OCI-M1 (cell line): ENCODE measurements at places on chromosomes 5 and 9.

- DNase-seq = no peak
Measured at GRCh38 chr5:82388181-82388580, 110.0 kb upstream of the RPS23 start.

DNA sequence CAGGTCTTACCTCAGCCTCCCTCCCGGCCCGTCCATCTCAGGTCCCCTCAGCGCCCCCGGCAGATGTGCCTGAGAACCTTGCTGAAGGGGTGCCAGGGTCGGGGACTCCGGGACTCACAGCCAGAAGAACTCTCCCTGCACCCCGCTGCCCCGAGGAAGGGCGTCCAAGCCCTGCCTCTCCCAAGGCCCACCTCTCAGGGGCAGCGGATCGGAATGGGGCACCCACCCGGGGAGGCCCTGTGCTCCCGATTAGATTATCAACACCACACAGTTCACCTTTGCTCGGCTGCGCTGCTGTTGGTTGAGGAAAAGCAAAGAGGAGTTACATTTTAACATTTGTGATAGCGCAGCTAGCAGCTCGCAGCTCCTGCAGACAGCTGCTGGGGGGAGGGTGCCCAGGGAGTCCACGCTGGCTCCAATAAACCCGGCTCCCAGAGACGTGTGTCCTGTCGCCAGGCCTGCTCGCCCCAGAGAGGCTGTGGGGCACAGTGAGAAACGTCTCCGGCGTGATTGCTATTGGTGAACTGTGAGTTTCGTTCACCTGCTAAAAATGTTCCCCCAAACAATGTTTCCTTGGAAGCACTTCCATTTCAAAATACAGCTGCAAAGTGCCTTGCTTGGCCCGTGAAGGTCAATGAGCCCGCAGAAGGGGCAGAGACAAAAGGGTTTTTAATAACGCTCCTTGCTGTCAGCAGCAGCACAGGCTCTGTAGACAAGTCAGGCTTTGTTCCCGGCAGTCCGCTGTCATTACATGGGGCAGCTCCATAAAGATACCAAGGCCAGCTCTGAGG, 18.6 kb upstream of the SLC6A19 start:
- DNase-seq = no peak

- no peak for DNase-seq
Measured at GRCh38 chr5:52769061-52769460, 18.7 kb upstream of the ITGA1 start.

DNA sequence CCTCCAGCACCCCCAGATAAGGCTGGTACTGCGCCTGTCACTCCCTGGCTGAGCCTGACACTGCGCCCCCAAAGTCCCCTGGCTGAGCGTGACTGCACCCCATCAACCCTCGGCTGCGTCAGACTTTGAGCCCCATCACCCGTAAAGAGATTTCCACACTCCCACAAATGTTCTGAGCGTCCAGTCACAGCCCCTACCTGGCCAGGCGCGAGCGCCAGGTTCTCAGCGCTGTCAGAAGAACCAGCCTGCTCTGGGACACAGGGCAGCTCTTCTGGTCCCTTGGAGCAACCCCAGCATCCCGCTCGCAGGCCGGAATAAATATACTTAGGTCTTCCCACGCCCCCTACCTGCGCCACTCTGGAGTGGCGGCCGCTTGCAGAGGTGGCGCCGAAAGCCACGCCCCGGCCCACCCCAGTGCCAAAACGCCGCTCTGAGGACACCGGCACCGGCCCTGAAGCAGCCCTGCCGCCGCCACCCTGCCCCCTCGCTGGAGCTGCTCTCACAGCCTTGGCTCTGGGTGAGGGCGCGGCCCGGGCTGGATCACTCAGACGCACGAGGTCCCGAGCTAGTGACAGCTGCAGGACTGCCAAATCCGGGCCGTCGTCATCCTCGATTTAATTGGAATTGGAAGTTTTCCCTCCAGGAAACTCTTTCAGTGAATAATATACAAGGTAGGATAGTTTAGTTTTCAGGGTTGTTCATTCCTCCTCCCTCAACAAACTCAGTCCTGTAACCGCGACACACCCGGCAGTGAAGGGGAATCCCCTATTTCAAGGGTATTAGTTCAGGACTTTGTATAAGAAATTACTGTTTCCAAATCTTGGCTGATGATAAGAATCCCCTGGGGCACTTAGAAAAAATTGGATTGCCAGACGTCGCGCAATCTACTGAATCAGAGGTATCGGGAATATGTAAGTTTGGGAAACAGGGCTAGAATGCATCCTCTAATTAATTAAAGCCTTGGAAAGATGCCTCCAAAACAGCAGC, 1.2 kb upstream of the CEMIP2 start:
- DNase-seq = peak; percentile 74

- peak; percentile 16 for DNase-seq
Measured at GRCh38 chr5:40384782-40385390, 294.8 kb upstream of the PTGER4 start.

DNA sequence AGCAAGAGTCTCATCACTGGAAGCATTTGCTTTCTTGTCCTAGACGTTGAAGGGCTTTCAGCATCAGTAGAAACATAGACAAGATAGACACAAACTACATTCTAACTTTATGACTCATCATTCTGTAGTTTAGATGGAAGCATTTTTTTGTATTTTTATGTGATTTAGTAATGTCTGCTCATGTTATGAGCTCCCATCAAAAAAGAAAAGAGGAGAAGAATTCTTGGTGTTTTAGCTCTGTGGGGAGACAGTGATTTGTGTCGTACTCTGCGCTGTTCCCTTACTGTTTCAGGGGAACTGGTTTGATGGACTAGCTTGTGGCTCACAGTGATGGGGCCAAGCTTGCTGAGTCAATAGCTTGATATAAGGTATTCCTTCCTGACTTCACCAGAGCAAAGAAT, 159.2 kb upstream of the WWC1 start:
- DNase-seq = no peak

DNA sequence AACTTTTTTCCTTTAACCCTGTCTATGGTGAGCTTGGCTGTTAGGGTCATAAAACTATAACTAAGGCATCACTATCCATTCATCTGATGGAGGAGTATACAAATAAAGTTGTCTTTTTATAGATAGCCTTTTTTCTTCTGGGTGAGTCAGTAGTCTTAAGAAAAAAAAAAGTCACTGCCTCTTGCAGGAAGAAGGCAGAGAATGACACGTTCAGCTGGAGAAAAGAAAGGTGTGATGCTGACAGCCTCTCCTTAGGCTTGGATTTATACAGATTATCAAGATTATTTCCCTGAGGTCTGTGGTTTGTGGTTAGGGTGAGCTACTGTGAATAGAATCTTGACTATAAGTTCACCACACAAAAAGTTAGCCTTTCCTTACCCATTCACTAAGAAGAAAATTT, 23.0 kb downstream of the EPB41L4B start:
- DNase-seq = no peak

- DNase-seq = no peak
Measured at GRCh38 chr9:111928359-111928720, 31.7 kb downstream of the UGCG start.

GRCh38 chr5:157607371-157608161, 32.0 kb upstream of the ADAM19 start:
- no peak for DNase-seq

DNA sequence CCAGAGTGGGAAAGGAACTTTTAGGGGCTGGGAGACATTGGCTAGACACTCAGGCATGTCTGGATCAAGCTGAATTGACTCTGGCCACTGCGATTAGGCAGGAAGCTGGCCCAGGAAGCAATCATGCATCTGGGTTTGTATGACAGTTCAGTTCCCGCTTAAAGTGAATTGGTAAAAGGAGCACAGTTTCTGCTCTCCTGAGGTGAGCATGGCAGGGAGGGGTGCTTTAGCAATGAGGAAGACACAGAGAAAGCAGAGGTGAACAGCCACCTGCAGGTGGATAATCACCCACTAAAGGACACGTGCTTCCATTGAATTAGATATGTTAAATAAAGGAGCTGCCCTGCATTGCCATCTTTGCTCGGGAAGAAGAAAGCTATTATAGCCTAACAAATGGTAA, 248.1 kb upstream of the MAP3K1 start:
- DNase-seq = no peak

- DNase-seq = no peak
Measured at GRCh38 chr9:93316726-93317494, 133.0 kb downstream of the WNK2 start.

DNA sequence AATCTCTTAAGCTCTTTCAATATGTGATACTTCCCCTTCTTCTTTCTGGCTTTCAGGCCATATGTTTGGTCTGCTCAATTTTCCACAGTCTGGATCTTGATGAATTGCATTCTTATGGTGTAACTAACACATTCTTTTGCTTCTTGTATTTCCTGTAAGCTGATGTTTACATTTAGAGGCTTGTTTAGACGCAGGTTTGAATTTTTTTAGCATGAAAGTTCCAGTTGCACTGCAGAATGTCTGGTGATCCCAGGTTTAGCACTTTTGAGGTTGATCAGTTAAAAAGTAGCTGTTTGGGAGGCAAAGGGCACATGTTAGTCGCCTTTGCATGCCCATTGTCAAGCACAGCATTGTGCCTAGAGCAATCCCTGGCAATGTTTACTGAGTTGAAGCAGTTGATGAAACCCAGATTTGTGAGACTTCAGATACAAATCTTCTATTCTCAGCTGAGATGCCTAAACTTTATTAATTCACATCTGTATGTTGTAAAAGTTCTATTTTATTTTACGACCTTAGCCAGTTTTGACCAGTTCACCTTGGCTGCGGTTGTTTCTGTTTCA, 59.6 kb upstream of the SPATA31C2 start:
- DNase-seq = peak; percentile 28

GRCh38 chr5:92849756-92850155, 731.3 kb downstream of the NR2F1-AS1 start:
- DNase-seq = no peak

DNA sequence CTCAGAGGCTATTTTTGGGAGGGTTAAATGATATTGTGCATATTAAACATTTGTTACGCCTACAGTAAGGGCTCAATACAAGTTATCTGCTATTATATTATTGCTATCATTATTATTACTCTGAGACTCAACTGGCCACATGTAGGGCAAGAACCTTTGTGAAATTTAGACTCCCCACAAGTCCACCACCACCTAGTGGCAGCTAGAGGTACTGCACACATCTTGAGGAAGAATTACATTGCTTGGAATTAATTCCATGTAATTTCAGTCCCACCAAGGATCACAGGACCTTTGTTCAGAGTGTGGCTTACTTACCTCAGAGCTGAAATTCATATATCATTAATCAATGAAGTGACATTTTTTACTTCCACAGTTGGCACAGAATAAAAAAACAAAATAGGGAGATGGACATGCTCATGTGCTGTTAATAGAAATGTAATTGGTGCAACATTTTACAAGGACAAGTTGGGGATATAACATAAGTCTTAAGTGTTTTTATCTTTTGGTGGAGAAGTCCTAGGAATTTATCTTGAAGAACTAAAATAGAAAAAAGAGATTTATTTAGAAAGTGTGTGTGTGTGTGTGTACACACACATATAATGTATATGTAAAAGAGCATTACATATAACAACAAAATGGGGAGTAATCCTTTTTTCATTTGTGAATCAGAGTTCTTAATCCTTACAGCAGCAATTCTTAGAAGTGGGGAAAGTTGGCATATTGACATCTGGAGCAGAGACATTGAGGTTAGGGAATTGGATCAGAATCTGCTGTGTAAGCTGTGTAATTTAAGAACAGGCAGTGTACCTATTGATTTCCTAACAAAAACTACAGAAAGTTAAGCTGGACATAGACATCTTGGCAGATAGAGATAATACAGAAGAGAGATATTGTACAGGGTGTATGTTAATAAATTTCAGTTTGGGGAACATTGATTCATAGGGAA, 11.2 kb downstream of the MSANTD3 start:
- DNase-seq = peak; percentile 85

GRCh38 chr5:106331415-106331814, 1339.3 kb downstream of the EFNA5 start:
- DNase-seq = peak; percentile 13

DNA sequence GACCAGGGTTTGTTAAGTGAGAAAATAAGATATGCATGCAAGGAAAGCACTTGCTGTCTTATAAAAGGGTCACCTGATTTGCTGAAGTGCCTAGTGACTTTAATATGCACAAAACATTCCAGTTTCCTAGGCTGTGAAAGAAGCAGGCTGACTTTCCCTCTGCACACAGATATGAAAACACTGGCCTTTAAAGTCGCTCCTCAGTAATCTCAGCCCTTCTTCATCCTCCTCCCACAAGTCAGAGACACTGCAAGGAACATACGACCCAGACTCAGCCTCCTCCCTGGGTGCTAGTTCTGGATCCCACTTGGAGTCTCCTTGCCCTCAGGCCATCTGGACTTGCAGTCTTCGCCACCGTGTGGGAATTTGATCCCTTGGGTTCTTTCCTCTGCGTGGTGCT, 166.1 kb downstream of the CFAP90 start:
- no peak for DNase-seq

- DNase-seq = no peak
Measured at GRCh38 chr9:127794001-127794791, 8.4 kb downstream of the CDK9 start.

DNA sequence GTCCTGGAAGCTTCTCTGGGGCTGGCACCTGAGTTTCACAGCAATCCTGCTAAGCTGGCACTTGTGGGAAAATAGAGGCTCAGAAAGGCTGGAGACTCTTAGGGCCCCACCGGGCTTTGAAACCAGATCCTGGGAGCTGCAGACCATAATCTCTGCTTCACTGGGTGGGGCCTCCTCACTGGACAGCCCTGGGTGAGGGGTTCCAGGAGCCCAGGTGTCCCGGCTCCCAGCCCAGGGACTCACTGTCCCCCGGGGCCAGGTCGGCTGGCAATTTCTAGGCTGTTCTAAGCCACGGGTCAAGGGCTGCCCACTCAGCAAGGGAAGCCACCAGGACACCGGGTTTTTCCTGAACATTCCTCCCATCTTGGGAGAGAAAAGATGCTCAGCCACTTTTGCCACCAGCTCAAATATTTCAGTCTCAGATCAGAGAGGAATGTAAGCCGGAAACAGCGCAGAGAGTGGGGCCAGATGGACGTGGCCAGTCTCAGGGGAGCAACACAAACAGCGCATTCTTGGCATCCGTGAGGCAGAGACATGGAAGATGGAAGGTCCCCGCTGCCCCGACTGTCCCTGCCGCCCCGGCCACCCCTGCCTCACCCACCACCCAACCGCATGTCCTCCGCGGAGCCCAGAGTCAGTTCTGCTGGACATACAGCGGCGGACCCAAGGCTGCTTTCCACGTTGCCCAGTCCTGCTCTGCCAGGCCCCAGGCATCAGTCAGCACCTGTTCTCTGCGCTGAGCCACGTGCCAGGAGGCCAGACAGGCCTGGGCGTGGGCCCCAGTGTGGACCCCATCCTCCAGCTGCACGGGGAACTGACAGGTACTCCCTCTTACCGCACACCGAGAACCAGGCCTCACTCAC, 72.6 kb downstream of the VAV2 start:
- no peak for DNase-seq

GRCh38 chr5:132259069-132259851, 1.8 kb downstream of the PDLIM4 start:
- no peak for DNase-seq

- DNase-seq = no peak
Measured at GRCh38 chr9:81083067-81083466, 606.3 kb downstream of the TLE1 start.

- DNase-seq = no peak
Measured at GRCh38 chr5:130278136-130278535, 373.9 kb downstream of the CHSY3 start.

GRCh38 chr5:112174959-112175594, 244.0 kb downstream of the EPB41L4A start:
- peak; percentile 88 for DNase-seq
